ENCODE measurements at places on chromosomes 13 and 19. TPM values are rescaled to one million over a fixed set of nuclear protein-coding genes. Genes with fewer than 3 reads are reported as not detected.
A peak's percentile ranks its signal among the peaks of the same experiment; 100 is the strongest.

DNA sequence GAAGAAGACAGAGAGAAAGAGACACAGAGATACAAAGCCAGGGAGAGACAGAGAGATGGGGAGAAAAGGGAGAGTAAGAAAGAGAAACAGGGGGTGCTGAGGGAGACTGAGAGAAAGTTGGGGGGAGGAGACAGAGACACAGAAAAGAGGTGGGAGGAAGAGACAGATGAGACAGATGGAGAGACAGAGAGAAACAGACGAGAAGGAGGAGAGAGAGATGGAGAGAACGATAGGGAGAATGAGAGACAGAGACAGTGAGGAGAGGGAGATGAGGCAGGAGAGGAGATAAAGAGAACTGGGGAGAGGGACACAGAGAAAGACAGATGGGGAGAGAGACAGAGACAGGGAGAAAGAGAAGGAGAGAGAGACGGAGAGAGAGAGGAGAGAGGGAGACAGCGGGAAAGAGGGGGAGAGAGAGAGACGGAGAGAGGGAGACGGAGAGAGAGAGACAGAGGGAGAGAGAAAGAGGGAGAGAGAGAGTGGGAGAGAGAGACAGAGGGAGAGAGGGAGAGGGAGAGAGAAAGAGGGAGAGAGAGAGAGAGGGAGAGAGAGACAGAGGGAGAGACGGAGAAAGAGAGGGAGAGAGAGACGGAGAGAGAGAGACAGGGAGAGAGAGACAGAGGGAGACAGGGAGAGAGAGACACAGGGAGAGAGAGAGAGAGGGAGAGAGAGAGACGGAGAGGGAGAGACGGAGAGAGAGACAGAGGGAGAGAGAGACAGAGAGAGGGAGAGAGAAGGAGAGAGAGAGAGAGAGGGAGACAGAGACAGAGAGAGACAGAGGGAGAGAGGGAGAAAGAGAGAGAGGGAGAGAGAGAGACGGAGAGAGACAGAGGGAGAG lies 12.6 kb downstream of the JOSD2 start:
- DNase-seq = no peak

DNA sequence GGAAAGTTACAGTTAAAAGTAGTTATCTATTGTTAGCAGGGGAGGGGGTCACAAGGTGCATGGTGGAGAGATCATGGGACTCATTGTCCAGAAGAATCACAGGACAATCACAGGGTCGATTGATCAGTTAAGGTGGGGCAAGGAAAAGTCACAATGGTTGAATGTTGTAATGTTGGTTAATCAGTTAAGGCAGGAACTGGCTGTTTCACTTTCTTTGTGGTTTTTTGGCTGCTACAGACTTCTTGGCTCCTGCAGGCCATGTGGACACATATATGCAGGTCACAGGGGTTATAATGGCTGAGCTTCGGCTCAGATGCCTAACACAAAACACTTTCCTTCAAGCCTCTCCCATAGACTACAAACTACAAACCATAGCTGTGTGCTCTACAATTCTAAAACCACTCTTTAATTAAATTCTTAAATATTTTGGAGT lies 6.9 kb upstream of the ZNF431 start:
- no peak for DNase-seq

DNA sequence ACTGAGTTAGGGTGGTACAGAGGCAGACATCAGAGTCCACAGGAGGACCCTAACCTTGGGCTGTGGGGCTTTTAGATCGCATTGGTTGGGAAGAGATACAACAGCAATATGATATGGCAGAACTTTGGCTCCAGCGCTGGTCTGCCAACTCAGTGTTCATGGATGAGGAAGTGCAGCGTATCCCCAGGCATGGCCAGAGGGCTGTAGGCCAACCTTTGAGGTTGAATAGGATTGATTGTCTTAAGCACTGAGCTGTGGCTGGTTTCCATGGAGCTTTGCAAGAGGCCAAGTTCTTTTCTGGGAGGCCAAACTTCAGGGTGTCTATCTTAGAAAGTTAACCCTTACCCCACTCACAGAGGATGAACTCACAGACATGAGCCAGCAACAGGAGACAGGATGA lies 144.1 kb upstream of the TMTC4 start:
- DNase-seq = no peak

GRCh38 chr19:29510701-29511265 lies 15.0 kb upstream of the VSTM2B start:
- peak; percentile 40 for DNase-seq

- no peak for DNase-seq
Measured at GRCh38 chr19:2216361-2217225, 19.5 kb downstream of the PLEKHJ1 start.

DNA sequence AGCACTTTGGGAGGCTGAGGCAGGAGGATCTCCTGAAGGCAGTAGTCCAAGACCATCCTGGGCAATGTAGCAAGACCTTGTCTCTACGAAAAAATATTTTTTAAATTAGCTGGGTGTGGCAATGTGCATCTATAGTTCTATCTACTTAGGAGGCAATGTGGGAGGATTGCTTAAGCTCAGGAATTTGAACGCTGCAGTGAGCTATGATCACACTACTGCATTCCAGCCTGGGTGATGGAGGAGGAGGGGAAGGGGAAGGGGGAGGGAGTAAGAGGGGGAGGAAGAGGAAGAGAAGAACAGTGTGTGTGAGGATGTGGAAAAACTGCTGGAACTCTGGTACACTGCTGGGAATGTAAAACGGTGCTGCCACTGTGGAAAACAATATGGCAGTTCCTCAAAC lies 9.2 kb upstream of the CLIP3 start:
- DNase-seq = no peak

DNA sequence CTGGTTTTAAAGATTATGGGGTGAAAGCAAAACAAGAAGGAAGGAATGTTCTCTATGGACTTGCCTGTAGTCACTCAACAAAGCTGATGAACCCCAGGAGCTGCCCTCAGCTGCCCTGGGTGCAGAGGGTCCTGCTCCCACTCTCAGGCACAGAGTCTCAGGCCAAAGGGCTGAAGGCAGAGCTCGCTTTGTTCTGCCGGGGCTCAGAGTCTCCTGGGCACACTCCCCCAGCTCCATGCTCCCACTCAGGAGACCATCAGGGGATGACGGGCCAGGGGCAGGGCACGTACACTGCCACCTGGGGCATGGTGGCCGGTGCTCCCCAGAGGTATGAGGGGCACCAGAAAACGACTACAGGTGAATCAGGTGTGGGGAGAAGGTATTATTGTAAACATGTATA lies 46.8 kb upstream of the SPACA7 start:
- DNase-seq = no peak

GRCh38 chr19:49749055-49749716 lies 13.9 kb downstream of the TSKS start:
- no peak for DNase-seq

DNA sequence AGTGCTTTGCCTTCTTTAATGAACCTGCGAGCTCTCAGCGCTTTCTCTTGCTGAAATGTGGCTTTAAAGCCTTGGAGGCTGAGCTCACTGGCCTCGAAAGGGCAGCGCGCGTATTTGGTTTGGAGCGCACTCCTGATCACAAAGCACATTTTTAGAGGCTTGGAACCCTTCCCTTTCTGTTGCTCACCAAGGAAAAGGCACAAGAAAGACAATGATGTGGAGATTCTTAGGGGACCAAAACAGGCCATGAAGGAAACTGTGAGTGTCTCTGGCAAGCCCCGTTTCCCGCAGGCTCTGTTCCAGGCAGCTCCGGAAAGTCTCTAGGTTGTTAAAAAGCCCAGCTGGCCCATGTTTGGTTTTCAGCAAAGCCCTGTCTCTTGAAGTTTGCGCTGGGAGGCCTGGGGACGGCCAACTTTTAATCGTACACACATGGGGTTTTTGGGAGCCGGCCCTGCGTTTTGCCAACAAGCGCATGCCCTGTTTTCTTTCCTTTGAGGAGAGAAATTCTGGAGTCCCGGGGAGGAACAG lies 9.4 kb upstream of the SPC24 start:
- no peak for DNase-seq

- DNase-seq = no peak
Measured at GRCh38 chr13:113947311-113948033, 26.4 kb downstream of the C13orf46 start.

- DNase-seq = no peak
Measured at GRCh38 chr13:30033681-30034457, 183.5 kb upstream of the UBL3 start.

DNA sequence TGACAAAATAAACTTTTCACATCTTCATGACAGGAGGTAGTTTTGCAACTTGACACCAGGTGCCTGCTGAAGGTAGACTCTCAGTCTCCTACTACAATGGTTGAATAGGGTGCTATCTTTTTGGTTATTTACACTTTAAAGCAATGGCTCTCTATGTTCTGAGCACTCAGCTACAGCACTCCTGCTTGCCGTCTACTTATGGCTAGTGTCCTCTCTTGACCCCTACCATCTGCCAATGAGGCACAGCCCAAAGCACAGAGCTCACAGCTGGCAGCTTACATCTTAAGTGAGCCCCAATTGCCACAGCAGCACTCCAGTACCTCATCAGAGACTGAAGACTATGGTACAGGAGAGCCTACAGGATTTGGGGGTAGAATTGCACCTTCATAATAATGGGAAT lies 11.4 kb downstream of the ZNF708 start:
- DNase-seq = no peak

DNA sequence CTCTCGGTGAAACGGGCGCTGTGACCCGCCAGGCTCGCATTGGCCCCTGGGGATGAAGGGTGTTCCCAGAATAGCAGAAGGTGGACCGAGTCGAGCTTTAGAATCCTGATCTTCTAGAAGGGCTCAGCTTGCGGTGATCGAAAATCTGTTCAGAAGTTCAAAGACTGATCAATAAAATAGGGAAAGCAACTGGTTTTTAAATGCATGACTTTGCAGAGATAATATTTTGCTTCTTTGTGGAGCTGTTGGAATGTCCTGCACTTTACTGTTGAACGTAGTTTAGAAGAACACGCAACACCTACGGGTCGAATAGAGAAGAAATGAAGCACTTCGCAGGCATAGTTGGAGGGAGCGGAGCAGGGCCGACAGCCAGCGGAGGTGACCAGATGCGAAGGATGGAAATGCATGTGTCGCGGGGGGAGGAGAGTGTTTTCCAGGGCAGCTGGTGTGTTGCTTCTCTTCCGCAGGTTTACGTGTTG lies 766 bp downstream of the CEBPG start:
- DNase-seq = no peak

- no peak for DNase-seq
Measured at GRCh38 chr19:56504581-56504980, 3.1 kb upstream of the ZNF471 start.

DNA sequence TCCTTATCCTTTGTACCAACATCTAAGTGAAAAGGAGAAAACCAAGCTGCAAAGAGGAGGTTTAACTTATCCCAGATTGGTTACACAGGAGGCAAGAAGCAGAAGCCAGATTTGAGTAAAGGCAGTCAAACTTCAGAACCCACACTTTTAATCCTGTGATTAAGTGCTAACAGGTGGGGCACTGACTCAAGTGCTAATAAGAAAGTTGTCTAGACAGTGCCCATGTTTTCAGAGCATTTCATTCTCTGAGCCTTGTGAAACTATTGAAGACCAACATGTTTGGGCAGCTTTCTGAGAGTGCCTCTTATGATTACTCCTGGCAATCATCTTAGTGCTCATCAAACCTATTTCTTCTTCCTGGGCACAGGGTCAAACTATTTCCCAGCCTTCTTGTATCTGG lies 380.8 kb downstream of the KCNRG start:
- DNase-seq = no peak

DNA sequence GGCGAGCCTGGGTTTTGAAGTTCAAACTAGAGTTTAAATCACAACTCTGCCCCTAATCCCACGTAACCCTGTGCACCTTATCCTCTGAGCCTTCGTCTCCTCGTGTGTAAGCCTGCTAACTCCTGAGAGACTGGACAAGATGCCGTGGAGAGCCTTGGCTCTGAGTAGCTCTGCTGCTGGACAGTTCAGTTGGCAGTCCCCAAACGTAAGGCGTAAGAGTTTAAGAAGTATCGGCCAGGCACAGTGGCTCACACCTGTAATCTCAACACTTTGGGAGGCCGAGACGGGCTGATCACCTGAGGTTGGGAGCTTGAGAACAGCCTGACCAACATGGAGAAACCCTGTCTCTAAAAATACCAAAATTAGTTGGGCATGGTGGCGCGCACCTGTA lies 4.7 kb upstream of the CD79A start:
- no peak for DNase-seq

GRCh38 chr13:113851826-113852535 lies 11.9 kb downstream of the GAS6 start:
- no peak for DNase-seq

DNA sequence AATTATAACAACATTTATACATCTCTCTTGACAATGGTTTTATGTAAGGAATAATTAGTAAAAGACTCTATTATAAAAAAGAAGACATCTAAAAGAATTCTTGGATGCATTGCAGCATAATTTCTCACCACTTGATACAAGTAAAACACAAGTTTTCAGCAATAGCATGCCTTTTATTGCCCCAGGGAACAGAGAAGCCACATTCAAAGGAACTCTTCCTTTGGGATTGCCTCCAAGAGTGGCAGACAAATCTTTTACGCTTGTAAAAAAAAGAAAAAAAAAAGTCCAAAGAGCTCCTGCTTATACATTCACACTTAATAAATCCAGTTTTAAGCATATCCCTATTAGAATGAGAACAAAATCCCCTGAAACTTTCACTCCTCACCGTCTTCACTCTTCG lies 2357.8 kb upstream of the PCDH20 start:
- no peak for DNase-seq

DNA sequence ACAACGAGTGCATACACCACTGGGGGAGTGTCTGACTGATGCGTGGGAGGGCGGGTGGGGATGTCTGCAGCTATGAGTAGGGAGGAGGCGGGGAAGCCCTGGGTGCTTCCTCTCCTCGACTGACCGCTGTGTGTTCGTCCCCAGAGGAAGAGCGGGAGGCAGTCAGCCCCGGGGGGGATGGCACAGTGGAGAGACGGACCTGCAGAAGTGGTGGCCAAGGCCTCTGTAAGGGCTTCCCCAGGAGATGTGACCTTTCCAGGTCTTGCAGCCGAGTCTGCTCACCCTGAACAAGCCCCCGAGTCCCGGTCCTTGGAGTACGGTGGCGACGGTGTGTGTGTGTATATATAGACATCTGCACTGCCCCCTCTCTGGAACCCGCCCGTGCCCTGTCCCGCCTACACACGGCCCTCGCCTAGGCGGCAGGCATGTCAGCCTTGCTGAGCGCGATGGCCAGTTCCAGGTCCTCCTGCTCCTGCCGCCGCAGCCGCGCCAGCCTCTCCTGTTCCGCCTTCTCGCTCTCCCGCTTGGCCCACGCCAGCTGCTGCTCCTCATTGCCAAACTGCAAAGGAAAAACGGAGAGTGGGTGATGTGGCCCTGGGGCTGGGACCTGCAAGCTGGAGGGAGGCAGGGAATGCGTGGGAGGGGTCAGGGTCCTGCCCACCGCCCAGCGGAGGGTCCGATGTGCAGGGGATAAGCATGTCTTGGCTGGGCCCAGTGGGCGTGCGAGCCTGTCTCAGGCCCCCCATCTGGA lies 30.8 kb downstream of the KLF2 start:
- no peak for DNase-seq

GRCh38 chr19:34171539-34171876 lies 796 bp upstream of the LSM14A start:
- DNase-seq = no peak

The LAIR1 gene
- total RNA-seq = 87.8 TPM

The PMIS2 gene
- total RNA-seq = not detected

The LILRA1 gene
- 4.7 TPM for total RNA-seq

The PDX1 gene
- not detected for total RNA-seq

The PSG3 gene
- total RNA-seq = not detected

The FFAR3 gene
- not detected for total RNA-seq

The SHANK1 gene
- 0.35 TPM for total RNA-seq

The USHBP1 gene
- total RNA-seq = 14.0 TPM

The EDDM13 gene
- total RNA-seq = 1.1 TPM

The KRTDAP gene
- total RNA-seq = not detected

The SULT2B1 gene
- 20.4 TPM for total RNA-seq

The OR4F17 gene
- not detected for total RNA-seq

The PPP1R12C gene
- total RNA-seq = 120 TPM

The CALR3 gene
- total RNA-seq = not detected

The LRP3 gene
- total RNA-seq = 22.0 TPM

The KIR2DL3 gene
- not detected for total RNA-seq

The CYP4F8 gene
- total RNA-seq = 2.1 TPM

The SIGLECL1 gene
- not detected for total RNA-seq

Measured in upper lobe of right lung (tissue), 1 donor.